ENCODE measurements at places on chromosomes 4 and X.

GRCh38 chrX:117972711-117973109 lies 143.9 kb downstream of the KLHL13 start:
- DNase-seq = no peak

DNA sequence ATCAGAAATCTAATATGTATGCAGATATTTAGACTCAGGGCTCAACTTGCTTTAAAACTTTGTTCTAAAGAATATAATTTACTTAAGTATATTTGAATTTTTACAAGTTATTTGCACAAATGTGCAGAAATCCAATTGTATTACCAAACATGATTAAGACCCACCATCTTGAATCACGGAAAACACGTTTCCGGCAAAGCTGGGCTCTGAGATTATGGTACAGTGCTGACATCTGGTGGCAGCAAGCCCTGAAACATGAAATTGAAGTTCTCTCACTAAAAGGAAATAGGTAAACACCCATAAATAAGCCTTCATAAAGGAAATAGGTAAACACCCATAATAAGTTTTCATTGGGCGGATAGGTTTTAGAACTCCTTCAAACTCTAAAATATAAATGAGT lies 98.3 kb upstream of the MAOA start:
- DNase-seq = no peak

- no peak for DNase-seq
Observed at GRCh38 chrX:136035663-136036062, 50.4 kb downstream of the SLC9A6 start.

GRCh38 chrX:319579-320125 lies 1.1 kb upstream of the GTPBP6 start:
- DNase-seq = no peak

GRCh38 chr4:124025428-124025827 lies 628.8 kb downstream of the SPRY1 start:
- no peak for DNase-seq

DNA sequence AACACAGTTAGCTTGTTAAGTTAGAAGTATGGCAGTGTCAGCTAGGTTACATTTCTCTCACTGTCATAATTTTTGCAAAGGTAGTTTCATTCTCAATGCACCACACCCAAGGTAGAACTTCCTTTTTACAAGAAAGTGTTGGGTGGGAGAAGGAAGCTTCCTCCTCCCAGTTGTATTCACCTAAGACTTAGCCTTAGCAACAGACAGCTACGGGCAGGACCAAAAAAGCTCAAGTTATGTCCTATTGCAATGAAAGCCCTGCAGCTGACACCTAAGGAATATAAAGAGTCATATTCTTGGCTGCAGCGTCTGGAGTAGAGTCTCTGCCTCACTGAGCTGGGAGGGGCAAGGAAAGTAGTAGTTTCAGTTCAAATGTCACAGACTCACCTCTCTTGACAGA lies 25.1 kb upstream of the PRDM8 start:
- DNase-seq = no peak

DNA sequence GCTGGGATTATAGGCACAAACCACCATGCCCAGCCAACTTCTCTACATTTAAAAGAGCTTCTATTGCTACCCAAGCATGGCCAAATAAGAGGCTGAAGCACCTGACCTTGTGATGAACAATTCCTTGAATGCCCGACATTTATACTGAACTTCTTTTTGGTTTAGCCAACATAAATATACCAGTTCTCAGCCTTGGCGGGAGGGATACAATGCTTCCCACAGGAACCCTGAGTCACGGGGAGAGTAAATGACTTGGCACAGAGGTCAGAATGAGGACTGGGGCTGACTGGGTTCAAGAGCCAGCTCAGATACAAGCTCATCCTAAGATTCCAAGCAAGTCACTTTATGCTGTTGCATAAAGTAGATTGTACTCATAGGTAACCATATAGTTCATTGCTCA lies 6.1 kb downstream of the HOPX start:
- no peak for DNase-seq

- no peak for DNase-seq
Observed at GRCh38 chrX:108165383-108166111, 74.0 kb downstream of the ATG4A start.

DNA sequence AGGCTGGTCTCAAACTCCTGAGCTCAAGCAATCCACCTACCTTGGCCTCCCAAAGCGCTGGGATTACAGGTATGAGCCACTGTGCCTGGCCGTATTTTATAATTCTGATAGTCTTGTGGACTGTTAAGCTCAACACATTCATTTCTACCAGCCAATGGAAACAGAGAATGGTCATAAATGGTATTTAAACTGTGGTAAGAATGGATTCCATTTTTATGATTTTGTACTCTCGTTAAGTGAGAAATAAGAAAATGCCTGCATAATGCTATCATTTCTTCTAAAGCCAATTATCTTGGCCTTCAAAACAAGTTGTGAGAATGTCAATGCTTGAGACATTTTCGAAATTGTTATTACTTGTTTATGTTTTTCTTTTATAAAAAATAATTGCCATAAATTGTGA lies 321.0 kb downstream of the IL15 start:
- no peak for DNase-seq

DNA sequence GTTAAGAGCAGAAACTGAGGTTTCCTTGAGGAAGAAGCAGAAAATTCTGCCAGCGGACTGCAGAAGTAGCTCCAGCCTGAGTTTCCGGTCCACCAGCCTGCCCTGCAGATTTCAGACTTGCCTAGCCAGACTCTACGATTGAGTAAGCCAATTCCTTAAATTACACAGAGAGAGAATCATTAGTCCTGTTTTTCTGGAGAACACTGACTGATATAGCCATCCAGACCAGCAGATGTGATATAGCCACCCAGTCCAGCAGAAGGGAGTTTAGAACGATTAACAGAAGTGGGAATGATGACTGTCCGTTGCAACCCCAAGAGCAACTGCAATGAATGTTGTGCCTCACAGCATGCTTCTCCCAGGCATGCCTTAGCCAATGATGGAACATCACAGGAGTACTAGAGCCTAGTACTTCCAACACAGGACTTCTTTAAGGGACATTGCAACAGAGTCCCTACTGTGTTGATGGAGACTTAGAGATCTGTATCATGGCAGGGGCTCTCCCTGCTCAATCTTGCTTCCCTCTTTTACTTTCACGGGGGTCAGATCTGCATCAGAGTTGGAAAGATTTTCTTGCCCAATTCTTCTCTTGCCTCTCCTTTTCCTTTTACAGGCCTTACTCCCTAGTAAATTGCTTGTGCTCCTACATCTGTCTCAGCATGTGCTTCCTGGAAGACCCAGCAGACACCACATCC lies 264.6 kb upstream of the CLNK start:
- no peak for DNase-seq

- no peak for DNase-seq
Observed at GRCh38 chr4:163976588-163976987, 482.1 kb downstream of the TMA16 start.

DNA sequence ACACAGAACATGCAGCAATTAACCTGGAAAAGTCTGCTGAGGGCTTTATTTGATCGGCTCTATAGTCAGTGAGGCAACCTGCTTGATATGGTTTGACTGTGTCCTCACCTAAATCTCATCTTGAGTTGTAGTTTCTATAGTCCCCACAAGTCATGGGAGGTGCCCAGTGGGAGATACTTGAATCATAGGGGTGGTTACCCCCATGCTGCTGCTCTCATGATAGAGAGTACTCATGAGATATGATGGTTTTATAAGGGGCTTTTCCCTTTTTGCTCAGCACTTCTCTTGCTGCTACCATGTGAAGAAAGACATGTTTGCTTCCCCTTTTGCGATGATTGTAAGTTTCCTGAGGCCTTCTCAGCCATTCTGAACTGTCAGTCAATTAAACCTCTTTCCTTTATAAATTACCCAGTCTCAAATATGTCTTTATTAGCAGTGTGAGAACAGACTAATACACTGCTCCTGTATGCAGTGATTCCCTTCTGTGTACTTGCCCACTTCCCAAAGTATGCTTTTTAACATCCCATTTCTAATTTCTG lies 78.2 kb downstream of the NPFFR2 start:
- DNase-seq = no peak

GRCh38 chr4:590313-590841 lies 14.3 kb upstream of the TMEM271 start:
- DNase-seq = no peak

GRCh38 chr4:75432683-75433082 lies 81.5 kb downstream of the RCHY1 start:
- no peak for DNase-seq

DNA sequence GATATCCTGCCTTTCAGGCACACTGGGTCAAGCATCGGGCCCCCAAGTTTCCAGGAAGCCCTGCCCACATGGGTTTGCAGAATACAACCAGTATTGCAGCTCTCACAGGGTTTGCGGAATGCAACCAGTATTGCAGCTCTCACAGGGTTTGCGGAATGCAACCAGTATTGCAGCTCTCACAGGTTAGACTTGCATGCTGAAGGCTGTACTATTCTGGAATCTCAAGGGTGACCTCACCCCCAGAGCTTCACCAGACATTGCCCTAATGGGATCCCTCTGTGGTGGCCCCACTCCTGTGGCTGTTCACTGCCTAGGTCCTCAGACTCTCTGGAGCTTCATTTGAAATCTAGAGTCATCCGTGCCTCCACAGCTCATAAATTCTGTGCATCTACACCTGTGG lies 640.7 kb upstream of the ATOH1 start:
- DNase-seq = no peak

DNA sequence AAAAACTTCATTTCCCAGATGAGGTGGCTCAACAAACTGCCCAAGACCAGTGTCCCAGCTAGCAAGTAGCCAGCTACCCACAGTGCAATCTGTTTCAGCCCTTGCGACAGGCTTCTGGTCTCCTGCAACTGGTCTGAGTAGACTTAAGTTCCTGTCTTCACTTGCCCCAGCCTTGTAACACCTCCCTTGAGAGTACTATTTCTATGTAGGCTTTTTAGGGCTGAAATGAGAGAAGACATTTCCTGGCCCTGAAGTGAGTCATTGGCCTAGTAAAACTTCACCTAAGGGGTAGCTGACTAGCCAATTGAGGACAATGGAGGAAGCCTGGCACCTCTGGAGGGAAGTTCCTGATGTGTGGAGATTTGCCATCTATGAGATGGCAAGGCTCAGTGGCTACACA lies 80.1 kb upstream of the STIM2 start:
- no peak for DNase-seq

DNA sequence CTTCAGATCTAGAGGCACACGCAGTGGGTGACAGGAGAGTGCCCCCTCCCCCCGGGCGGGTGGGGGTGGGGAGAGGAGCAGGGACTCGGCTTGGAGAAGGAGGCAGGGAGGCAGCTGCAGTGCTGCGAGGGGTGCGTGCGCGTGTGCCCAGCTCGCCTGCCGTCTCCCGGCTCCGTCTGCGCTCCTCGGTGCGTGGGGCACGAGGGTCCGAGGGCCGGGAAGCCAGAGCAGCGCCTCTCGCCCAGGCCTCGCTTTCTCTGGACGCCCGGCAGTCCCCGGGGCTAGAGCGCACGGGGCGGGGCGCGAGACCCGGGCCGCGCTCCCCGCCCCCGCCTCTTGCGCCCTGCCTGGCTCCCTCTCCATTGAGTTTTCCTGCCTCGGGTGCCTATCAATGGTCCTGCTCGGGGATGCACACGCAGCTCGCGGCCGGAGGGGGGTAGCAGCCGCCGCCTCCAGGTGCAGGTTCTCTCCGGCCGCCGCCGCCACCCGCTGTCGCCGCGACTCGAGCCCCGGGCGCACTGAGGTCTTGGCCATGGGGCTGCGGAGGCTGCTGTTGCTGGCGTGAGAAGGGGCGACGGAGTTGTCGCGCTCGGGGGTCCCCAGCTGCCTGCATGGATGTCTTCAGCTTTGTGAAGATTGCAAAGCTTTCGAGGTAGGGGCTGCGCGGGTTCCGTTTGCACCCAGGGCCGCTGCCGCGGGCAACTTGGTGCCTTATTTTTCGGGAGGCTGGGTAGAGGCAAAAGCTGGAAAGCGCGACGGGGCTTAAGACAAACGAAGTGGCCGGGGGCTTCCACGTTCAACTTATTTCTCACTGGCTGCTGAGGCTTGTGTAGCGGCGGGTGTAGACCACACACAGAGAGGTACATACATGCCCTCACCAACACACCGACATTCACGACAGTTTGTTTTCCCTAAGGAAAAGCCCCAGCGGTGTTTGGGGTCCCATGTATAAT lies at the start of gene FRMPD4:
TSS of gene FRMPD4 (plus strand) at position 113 of the 953 bp plus-strand sequence. CDS start at position 612, 499 bp downstream.
- DNase-seq = no peak

GRCh38 chr4:25523405-25523804 lies 132.2 kb upstream of the SLC34A2 start:
- DNase-seq = no peak

DNA sequence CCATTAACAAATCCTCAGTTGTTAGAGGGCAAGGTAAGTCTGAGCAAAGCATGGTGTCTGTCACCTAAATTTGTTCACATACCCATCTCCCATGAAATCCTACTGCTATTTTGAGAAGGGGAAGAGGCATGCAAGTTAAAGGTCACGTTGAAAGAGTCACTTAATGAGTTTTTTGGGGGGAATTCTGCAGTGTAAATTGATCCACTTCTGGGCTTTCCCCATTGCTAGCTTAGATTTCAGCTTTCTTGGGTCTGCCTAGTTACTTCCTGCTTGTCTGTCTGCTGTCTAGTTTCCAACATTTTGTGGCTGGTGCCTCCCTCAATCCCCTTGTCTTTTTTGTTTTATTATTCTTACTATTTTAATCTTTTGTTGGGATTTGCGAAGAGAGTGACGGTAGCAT lies 32.0 kb downstream of the CEP135 start:
- no peak for DNase-seq

All from esophagus squamous epithelium (tissue), 5 donors.